ENCODE measurements at places on chromosomes 12 and 14.

- no peak for DNase-seq
Measured at GRCh38 chr12:86052921-86053320, 178.8 kb downstream of the NTS start.

DNA sequence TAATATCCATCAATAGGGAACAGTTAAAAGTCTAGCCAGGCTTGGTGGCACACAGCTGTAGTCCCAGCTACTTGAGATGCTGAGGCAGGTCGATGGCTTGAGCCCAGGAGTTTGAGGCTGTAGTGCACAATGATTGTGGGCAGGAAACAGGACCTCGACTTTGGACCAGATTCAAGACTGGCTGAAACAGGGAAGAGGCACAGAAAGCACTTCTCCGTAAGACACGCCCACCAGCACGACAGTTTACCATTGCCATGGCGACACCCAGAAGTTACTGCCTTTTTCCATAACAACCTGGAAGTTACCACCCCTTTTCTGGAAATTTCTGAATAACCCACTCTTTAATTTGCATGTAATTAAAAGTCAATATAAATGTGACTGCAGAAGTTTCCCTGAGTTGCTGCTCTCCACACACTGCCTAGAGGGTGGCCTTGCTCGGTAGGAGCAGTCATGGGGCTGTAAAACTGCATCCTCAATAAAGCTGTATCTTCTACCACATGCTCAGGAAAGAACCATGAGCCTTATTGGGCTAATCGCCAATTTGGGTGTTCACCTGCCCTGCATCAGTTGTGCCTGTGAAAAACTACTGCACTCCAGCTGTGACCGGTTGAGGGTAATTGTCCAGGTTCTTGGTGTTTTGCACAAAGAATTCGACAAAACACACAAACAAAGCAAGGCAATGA lies 4.6 kb upstream of the LRRC23 start:
- DNase-seq, result peak; percentile 89

DNA sequence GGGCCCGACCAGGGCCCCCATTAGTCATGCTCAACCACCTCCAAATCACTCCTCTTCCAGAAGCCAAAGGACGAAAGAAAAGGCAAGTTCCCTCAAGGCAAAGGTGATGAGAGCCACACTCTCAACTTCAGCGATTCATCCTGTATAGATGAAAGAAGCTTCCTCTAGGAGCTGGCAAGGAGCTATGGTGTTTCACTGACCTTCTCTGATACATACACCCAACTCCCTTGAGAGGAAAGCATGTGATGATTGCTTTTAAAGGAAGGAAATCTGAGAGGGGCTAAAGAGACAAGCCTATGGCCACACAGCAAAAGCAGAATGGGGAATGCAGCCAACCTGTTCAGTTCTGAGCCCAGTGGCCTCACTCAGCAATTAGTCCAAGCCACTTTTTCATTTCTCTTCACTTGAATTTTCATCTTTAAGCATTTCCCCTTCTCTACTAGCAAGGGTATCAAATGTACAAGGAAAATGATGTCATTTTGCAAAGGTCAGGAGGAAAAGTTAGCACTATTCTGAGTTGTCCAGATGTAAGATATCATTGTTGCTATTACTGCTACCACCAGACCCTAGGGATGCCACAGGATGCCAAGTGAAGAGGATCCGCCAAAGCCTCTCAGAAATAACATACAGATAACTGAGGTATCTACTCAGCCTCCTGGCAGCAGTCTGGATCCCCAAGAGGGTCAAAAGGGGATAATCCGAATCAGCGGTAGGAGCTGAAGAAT lies 82.5 kb downstream of the MAP3K9 start:
- no peak for DNase-seq

GRCh38 chr14:51118993-51119392 lies 24.1 kb upstream of the TRIM9 start:
- DNase-seq, result peak; percentile 74

GRCh38 chr14:90956273-90956672 lies 104.2 kb downstream of the RPS6KA5 start:
- no peak for DNase-seq

DNA sequence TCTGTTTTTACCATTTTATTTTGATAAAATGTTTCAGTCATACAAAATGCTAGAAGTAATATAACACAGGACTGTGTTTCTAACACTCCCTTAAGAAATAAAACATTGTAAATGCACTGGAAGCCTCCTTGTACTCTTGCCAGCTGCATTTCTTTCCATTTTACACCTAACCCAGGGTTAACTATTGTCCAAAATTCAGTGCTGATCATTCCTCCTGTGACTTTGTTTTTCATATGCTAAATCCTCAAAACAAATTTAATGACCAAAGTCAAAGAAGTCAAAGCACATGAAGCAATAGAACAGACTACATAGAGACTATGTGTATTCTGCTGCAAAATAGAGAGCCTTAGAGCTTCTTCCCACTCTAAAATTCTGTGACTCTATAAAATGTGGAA lies 420.3 kb upstream of the PRICKLE1 start:
- no peak for DNase-seq

GRCh38 chr14:52929192-52929807 lies 21.6 kb downstream of the FERMT2 start:
- DNase-seq, result no peak

DNA sequence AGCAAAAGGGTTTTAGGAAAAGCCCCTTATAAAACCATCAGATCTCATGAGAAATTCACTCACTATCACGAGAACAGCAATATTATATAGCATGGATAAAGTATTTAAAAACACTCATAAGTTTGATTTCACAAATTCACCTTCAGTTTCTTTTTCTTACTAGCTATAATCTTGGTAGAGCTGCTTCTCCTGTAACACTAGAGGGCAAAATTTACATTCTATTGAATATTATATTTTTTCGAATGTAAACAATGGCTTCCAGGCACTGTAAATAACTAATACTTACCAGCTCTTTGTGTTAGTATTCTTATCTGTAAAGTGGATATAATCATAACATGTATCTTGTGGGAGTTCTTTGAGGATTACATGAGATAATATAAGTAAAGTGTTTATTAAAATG lies 259.6 kb downstream of the CCER1 start:
- no peak for DNase-seq

DNA sequence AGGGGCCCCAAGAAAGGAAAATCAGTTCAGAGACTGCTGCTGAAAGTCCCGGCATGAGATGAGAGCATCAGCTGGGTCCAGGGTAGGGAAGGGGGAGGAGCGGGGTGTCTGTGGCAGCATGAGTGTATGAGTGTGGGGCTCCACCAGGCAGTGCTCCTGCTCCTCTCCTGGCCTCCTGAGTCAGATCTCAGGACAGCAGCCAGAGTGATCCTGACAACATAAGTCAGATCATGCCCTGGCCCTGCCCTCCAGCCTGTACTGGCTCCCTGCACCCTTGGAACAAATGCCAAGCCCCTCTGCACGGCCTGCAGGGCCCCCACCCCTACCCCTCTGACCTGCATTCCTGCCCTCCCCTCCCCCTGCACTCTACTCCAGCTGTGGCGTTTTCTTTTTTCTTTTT lies 24.2 kb upstream of the LRP1-AS start:
- no peak for DNase-seq

DNA sequence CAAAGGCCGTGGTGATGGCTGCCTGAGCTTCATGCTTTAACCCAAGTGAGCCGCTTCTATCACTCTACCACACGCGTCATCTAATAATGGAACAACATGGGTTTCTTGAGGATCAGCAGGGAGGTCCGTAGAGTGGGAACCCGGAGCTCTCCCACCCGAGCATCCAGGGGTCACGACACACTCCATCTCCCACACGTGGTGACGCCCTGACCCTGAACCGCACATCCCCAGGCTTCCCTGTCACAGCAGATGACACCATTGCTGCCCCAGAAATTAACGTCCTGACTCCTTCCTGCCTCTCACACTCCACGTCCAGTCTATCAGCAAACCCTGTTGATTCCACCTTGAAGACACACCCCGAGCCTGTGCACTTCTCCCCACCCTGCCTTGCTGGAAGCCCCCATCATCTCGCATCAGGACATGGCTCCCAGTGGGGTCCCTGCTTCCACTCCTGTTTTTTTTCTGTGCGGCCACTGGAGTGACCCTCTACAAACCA lies 163.2 kb downstream of the PIWIL1 start:
- no peak for DNase-seq

GRCh38 chr12:121132601-121133481 lies at the start of gene P2RX7:
TSS of gene P2RX7 (plus strand) at chr12:121132876. CDS start at chr12:121132971, 95 bp downstream.
- DNase-seq, result peak; percentile 98

GRCh38 chr12:32820376-32820931 lies 64.8 kb upstream of the YARS2 start:
- peak; percentile 44 for DNase-seq

DNA sequence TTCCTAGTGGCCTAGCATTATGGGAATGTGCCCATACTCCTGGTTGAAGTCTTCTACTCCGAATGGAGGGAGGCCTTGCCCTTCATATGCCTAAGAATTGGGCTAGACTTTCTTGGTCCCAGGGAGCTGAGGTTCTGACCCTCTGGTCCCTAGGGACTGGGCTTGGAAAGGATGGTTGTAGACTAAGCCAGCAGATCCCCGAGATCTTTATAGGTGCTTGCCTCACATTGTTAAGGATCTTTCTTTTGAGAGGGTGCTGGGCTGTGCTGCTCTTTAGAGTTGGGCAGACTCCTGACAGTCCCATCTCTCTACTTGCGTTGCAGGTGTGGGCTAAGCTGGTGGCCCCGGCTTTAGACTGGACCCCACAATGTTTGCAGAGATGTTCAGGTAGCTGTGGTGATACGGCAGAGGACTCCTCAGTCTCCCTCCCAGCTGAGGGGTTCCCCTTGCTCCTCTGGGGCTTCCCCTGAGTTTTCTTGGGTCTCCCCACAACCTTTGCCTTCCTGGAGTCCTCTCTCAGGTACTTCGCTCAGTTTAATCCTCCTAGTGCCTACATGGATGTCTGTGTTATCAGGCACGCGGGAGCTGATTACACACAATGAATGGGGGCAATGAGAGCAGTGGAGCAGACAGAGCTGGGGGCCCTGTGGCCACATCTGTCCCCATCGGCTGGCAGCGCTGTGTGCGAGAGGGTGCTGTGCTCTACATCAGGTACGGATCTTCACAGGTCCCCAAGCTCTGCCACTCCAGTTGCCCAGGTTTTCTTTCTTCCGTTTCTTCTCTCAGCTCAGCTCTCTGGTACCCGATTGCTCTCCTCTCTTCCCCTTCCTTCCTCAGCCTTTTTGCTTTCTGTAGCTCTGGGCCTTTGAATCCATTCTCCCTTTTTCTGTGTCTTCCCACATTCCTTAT lies 1.3 kb downstream of the MBD6 start:
- no peak for DNase-seq

DNA sequence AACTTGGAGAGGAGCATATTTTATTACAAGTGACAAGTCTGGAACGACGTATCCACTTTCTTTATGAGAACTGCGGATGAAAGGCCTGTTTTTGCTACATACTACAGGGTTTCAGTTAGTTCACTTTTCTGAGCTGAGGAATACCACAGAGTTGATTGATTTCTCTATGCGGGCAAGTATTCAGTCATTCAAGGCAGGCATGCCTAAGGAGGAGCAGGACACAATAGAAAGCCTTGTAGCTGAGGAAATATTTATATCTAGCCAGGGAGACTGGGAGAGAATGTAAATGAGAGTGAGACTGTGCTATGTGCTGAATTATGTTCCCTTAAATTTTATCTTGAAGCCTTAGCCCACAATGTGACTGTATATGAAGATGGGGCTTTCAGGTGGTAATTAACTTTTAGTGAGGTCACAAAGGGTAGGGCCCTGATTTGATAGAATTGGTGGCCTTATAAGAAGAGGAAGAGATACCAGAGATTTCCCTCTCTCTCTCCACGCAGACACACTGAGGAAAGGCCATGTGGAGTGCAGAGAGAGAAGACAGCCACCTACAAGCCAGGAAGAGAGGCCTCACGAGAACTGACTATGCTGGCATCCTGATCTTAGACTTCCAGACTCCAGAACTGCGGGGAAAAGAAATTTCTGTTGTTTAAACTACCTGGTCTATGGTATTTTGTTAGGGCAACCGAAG lies 459.0 kb upstream of the ATP2B1 start:
- DNase-seq, result no peak

- peak; percentile 25 for DNase-seq
Measured at GRCh38 chr12:75208856-75209811, 505 bp downstream of the KCNC2 start.

DNA sequence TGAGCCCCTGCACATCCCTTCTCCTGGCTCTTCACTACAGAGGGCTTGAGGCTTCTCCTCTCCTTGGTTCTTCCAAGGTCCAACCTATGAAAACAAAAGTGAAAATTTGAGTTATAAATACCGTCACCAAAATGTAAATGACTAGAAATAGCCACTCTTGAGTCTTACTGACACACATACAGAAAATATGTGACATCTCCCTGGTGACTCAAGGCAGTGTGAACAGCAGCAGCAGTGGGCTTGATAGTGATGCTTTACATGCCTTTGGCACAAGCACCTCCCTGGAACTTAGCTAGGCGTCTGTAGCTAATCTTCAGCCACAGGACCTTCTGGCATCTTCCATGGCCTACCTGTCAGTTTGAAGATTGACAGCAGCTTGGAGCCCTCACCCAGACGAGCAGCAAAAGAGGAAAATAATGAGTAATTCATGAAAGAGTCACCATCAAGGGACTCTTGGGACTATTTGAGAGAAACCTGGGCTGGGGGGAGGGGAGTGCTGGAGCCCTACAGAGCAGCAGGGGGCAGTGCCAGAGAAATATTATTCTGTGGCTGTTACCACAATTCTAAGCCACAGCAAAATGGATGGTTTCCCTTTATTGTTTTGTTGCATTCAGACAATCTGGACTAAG lies 158.0 kb downstream of the KCNK10 start:
- DNase-seq, result no peak

- no peak for DNase-seq
Measured at GRCh38 chr14:61418746-61419145, 97.4 kb downstream of the PRKCH start.

DNA sequence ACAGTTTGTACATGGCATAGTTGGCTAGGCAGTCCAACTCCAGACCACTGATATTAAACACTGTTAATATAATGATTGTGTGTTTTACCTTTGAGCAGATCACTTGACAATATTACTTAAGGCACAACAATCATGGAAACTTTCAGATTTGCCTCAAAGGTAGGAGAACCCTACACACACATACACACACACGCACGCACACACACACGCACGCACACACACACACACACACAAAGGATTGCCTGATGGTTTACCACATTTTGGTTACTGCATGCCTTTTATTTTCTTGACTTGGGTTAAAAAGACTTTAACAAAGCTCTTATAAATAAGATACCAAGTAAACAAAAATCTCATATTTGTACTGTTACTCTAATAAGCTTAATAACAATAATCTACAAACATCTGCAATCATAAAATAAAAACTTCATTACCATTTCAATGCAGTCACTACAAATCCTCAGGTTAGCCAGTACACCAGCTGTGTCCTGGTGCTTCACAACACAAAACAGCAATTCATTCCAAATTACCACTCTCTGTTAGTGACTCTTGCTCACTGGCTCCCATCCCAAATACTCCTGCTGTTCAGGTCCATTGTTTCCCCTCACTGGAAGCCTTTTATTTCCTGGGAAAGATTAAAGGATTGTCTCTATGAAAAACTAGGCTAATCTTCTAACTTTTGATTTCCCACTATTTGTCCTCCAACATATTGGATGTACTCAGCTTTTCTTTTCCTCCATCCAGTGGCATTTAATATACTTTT lies 175.2 kb upstream of the ATP2B1 start:
- peak; percentile 24 for DNase-seq
